NCI-H187 treated with DMSO at 0.1 percent for 48 hours (cell line): ENCODE measurements at places on chromosomes 11 and 22.

- no peak for DNase-seq
Observed at GRCh38 chr11:86749376-86749775, 51.0 kb upstream of the PRSS23 start.

GRCh38 chr11:129853518-129854231, 38.0 kb downstream of the TMEM45B start:
- DNase-seq, result peak; percentile 49

- no peak for DNase-seq
Observed at GRCh38 chr11:128716661-128717210, 22.9 kb downstream of the FLI1 start.

DNA sequence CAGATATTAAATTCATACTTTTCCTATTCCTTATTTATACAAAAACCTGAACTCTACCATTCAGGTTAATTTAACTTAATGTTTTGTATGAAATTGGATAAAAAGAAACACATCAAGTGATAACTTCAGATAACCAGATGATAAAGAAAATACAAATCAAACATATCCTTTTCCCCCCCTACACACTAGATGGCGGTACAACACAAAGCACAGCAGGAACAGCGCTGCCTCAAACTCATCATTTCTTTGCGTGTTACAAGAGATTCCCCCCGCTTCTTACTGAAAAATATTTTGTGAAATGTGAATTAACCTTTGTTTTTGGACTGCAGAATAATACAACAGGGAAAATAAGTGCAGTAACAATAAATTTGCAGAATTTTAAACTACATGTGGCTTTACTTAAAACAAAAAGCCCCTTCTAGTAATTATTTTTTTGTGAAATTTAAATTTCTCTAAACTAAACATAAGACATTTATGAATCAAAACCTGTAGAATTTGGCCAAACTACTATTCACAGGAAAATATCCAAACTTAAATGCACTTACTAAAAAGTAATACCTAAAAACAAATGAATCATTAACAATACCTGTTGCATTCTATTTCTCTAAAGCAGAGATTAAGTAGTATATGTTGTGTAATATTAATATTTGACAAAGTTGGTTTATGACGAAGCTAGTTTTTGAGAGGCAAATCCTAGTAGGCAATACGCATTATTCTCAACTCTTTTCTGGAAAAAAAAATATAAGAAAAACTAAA, 74.4 kb downstream of the ARHGAP32 start:
- peak; percentile 1 for DNase-seq

DNA sequence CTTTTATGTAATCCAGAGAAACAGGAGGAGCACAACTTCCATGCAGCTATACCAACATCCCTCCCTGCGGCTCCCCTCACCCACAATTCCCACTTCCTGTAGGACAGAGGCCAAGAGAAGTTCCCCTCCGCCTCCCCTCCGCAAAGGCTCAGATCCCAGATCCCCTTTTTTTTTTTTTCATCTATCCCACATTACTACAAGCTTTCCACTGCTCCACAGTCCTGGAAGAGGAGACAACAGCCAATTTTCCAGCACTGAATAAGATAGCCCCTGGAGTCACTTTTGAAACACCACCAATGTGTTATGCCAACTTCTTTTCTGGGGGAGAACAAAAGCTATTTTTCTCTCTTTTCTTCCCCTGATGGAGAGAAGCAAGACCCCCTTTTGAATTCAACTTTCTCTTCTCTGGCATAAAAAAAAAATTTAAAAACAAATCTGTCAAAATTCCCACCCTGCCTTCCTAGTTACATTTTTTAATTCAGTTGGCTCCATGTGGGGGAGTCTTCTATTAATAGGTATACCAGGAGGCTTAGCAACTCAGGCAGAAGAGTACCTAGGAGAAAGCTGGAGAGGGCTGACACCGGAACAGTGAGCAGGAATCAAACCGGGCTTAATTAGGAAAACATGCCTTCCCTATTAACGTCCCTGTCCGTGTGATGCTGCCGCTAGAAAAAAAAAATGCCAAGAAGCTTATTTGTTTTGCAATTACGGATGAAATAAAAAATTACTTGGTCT, 543.4 kb downstream of the BUD13 start:
- no peak for DNase-seq

DNA sequence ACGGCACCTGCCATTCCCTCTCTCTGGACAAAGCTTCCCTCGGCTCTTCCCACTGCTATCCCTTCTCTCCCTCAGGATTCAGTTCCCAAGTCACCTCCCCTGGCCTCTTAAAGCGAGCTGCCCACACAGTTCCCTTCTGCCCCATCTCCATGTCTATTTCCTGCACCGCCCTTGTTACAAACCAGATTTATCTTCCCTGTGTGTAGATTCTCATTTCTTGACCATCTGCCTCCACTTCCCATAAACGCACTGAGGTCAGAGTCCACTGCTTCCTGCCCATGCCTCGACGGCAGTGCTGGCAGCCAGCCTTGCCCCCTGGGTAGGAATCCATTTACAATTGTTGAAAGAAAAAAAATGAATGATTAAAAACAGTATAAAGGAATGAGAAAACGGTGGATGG, 11.6 kb upstream of the APOBEC3B start:
- no peak for DNase-seq

DNA sequence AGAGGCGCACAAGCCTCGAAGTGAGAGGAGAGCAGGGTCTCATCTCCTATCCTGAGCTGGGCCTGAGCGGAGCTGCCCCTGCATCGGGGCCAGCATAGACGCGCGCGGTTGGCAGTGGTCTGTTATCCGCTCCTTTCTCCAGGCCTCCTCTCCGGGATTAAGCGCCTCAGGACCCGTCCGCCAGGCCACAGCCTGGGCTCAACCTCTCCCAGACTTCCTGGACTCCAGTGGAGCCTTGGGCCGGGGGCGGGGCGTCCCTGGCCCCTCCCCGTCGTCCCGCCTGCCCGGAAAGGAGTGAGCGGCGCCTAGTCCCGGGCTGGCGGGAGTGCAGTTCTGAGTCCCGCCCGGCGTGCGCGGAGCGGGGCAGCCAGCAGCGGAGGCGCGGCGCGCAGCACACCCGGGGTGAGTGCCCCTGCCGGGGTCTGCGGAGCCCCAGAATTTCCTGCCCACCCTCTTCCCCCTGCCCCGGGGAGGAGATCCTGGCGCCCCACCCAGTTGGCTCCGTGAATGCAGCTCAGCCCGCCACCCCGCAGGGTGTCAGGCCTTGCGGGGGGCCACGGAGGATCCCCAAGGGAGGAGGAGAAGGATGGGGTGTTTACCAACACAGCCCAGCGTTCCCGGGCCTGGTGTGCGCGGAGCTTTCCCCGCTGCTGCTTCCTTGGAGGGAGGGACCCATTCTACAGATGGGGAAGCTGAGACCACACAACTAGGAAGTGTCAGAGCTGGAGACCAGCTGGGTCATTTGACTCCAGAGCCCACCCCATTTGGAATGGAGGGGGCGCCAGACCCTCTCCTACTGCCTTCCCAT, at the start of gene TCIRG1:
TSS of gene TCIRG1 (plus strand) at position 308 of the 808 bp plus-strand sequence. CDS start 2,247 bp downstream, outside the sequence.
- no peak for DNase-seq

DNA sequence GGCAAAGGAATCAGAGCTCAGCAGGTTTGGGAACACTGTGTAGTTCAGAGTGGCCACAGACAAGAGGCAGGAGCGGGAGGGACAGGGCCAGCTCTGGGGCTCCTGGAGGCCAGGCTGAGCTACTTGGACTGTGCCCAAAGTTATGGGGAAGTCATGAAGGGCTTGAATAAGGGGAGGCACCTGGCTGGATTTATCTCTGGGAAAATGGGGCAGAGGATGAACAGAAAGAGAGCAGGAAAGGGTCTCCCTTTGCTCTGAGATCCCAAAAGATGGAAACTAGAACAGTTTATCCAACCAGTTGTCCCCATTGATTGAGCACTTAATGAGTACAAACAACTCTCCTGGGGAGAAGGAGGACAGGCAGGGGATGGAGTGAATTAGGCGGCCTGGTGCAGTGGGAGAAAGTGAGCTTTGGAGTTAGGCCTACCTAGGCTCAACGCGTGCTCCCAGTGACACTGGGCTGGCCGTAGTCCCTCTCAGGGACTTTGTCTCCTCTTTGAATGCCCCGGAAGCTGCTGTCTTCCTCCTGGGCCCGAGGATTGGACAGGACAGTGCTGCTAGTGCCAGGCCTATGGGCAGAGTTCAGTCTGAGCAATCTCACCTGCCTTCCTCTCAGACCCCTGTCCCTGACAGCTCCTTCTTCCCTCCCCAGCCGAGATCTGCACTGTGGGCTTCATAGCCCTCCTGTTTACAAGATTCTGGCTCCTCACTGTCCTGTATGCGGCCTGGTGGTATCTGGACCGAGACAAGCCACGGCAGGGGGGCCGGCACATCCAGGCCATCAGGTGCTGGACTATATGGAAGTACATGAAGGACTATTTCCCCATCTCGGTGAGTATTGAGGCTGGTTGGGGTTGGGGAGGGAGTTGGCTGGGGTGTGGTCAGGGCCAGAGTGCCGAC, 2.0 kb downstream of the MOGAT2 start:
- DNase-seq, result no peak

DNA sequence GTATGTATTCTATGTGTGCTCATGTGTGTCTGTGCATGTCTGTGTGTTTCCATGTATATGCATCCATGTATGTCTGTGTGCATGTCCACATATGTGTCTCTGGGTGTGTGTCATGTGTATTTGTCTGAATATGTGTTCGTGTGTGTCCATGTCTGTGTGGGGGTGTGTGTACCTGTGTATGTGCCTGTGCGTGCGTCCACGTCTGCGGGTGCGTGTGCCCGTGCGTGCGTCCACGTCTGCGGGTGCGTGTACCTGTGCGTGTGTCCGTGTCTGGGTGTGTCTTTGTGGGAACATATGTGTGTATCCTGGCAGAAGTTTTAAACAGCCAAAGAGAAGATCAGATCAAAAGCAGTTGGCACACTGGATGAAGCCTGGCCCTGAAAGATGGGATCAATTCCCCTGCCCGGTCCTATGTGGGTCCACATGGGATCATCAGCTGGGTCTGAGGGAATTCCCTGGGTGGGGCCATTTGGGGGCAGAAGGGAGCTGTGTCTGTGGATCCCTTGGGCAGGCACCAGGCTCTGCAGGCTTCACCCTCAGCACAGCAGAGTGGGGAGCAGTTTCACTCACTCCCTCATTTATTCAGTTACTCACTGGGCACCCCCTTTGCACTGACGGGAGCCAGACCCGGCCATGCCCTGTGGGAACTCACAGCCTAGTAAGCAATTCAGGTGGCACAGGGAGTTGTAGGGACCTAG, 167.4 kb downstream of the MN1 start:
- DNase-seq, result no peak

- no peak for DNase-seq
Observed at GRCh38 chr11:59552844-59553243, 41.5 kb downstream of the OR4D9 start.

GRCh38 chr11:87421422-87421821, 383.7 kb downstream of the TMEM135 start:
- DNase-seq, result peak; percentile 73

DNA sequence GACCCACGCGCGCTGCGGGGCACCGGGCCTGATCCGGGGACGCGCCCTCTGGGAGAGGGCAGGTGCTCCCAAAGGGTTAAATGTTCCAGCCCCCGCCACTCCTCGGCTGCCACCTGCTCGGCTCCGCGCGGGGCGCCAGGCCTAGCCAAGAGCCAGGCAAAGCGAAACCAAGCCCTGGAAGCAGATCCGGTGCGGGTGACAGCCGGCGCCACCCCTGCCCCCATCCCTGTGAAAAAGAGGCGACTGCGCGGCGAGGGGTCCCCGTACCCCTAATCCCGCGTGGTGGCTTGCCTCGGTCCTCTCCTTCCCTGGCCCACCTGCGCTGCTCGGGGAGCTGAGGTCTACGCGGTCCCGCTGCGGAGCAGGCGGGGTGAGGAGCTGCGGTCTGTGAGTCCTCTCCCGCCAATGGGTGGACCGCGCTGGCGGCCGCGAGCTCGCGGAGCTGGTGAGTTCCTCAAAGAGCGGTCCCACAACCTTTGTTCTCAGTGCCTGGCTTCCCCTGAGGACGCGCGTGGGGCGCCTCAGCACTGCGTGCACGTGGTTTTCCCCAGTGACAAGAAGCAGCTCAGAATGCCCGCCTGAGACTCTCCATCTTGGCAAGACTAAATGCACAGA, at the start of gene ME3:
TSS of gene ME3 (minus strand) at position 610 of the 615 bp plus-strand sequence.
- DNase-seq, result no peak

GRCh38 chr11:75141166-75141565, 9.7 kb upstream of the SLCO2B1 start:
- DNase-seq, result no peak

- DNase-seq, result no peak
Observed at GRCh38 chr22:30315962-30316576, 10.7 kb downstream of the TBC1D10A start.

DNA sequence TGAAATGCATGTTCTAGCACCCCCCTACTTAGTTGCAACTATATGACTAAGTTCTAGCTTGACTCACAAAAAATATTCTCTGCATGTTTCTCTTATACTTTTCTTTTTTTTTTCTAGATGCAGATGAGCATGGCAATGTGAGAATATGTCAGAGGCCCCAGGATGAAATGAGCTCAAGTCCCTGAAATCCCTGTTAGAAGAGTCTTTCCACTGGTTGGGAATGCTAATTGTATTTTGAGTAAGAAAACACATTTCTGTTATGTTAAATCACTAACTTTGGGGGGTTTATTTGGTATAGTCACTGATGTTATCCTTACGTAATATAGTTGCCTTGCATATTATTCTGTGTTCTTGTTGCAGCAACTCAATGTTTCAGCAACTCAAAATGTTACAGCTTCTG, 306.1 kb upstream of the CCDC179 start:
- no peak for DNase-seq

- no peak for DNase-seq
Observed at GRCh38 chr11:3077189-3077836, 20.1 kb upstream of the CARS1 start.

- no peak for DNase-seq
Observed at GRCh38 chr11:112285841-112286311, 25.2 kb upstream of the PLET1 start.

DNA sequence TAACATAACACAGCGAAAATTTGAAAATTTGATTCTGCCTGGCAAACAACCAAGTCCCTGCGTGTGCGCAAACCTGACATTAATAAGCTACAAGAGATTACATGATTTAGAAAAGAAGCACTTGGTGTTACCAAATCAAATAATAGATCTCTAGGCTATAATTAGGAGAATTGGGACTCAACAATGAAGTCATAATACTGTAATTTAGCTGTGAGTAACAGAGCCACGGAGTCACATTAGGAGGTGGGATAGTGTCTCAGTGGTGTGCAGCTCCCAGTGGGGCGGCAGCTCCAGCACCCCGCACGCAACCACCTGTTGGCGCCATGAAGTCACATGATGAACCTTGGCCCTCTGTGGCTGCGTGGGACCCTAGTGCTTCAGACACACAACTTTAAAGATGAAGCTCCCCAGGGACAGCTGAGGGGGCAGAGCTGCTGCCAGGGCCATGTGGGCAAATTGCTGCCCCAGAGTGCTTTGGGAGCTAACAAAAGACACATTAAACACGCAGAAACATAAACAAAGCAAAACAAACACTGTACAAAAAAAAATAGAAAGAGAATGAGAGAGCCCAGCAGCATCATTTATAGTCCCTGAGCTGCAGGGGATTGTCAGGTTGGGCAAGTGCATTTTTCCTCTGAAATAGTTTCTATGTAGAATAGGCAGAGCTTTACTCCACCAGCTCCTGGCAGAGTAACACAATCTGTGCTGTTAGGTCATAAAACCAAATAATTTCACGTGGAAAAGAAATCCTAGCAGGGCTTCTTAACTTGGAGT, 605.6 kb downstream of the SOX6 start:
- DNase-seq, result no peak

GRCh38 chr11:115396533-115396932, 107.7 kb downstream of the CADM1 start:
- no peak for DNase-seq
